Activated CD4-positive, alpha-beta T cell treated with anti-CD3 and anti-CD28 coated beads, Interleukin-2, amount 10 ng/mL, durations not matched to agents 7 days and 5 days (primary cell): ENCODE measurements at places on chromosomes 4 and X.

DNA sequence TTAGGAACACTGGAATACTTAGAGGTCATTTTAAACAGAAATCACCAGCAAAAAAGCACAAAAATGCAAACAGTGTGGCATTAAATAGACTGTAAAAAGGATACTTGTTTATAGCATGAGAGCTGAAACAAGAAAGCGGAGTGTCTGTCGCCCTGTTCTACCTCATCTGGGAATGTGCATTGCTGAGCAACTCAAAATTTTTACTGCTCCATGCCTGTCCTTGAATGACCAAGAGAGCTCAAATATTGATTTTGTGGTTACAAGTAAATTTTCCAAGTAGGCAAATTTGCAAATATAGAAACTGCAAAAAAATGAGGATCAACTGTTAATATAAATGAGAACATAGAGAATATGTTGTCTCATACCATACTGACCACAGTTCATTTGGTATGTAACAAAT is 25.5 kb downstream of the AP1AR start:
- no peaks in the 10 kb centered on the region for H3K36me3 ChIP-seq
- H3K4me3 ChIP-seq = no peak overlapping the region
- H3K27me3 ChIP-seq = no peaks in the 10 kb centered on the region
- no peak for DNase-seq
- H3K27ac ChIP-seq = no peak overlapping the region

DNA sequence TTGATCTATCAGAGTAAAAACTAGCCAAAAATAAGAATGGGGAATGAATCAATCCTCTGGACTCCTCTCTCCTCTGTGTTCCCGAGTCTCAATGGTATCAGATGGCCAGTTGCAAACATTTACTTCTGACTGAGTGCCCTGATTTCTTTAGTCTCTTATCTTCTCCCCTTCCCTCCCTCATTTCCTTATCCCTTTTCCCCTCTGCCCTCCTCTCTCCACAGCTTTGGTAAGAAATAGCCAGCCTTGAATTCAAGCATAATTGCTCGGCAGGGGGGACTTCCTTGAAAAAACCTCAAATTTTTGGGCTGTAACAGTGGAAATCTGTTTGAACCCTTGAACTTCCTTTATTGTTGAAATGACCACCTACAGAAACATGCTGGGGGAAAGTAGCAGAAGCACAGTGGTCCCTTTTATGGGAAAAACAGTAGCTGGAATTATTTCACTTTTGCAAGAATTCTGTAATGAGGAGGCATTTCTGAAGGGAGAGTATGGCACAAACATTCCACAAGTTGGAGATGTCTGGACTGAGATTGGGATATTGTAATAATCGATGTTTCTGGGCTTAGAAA is 40.3 kb downstream of the NHS start:
- no peak overlapping the region for H3K27ac ChIP-seq
- no peaks in the 10 kb centered on the region for H3K4me1 ChIP-seq
- H3K4me3 ChIP-seq = no peak overlapping the region
- no peaks in the 10 kb centered on the region for H3K27me3 ChIP-seq
- H3K36me3 ChIP-seq = no peaks in the 10 kb centered on the region

DNA sequence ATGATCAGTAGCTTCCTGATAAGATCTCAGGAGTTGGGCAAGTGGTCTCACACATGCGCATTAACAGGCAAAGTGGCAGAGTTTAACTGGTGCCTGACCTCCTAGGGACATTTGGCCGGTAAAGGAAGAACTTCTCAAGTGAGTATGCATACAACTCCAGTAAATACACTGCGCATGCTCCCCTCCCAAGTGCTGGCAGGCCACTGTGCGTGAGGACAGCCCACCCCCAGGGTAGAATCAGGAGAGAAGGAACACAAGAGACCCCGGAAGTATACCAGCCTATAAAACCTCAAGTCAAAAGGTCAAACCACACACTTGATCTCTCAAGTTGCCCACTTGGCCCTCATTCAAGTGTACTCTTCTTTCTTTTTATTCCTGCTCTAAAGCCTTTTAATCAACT is 225.5 kb upstream of the ANKRD50 start:
- H3K4me1 ChIP-seq = no peaks in the 10 kb centered on the region
- H3K27ac ChIP-seq = no peak overlapping the region
- DNase-seq = no peak

GRCh38 chr4:8910822-8911315 is 39.2 kb upstream of the HMX1 start:
- peak; percentile 3 for DNase-seq
- no peaks in the 10 kb centered on the region for H3K27me3 ChIP-seq
- H3K4me3 ChIP-seq = no peak overlapping the region
- H3K36me3 ChIP-seq = no peaks in the 10 kb centered on the region

GRCh38 chr4:133147921-133148689 is 989 bp upstream of the PCDH10 start:
- peak overlapping the region; percentile 51 for H3K27ac ChIP-seq
- H3K27me3 ChIP-seq = peaks cover 71% of the 10 kb centered on the region
- H3K4me3 ChIP-seq = peak overlapping the region; percentile 23
- no peak for DNase-seq

GRCh38 chr4:145899886-145900460 is 38.6 kb downstream of the ZNF827 start:
- no peak overlapping the region for H3K4me3 ChIP-seq
- DNase-seq = no peak
- H3K27me3 ChIP-seq = no peaks in the 10 kb centered on the region
- no peak overlapping the region for H3K27ac ChIP-seq
- H3K36me3 ChIP-seq = peaks cover 15% of the 10 kb centered on the region
- peaks cover 19% of the 10 kb centered on the region for H3K4me1 ChIP-seq

DNA sequence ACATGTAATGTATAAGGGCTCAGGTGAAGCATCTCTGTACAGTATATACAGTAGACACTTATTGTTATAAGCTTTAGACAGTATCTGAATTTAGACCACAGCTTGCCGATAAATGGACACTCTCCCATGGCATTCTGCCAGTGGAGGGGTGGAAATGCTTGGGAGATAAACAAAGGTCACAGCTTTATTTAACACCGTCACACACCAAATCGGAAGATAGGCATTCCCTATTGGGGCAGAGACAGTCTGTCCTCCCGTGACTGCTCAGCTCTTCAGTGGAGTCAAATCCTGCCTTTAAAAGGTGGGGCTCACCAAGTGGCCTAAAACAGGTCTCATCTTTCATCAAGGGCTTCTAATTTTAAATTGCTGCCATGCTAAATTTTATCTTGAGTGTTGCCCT is 178.8 kb downstream of the CAMK2D start:
- H3K27me3 ChIP-seq = no peaks in the 10 kb centered on the region
- H3K4me1 ChIP-seq = peaks cover 18% of the 10 kb centered on the region
- no peak overlapping the region for H3K27ac ChIP-seq
- H3K4me3 ChIP-seq = no peak overlapping the region
- no peak for DNase-seq

GRCh38 chrX:150845091-150845490 is 53.4 kb downstream of the CD99L2 start:
- H3K4me1 ChIP-seq = peaks cover 7% of the 10 kb centered on the region
- H3K27ac ChIP-seq = no peak overlapping the region
- no peaks in the 10 kb centered on the region for H3K27me3 ChIP-seq
- no peak for DNase-seq

GRCh38 chr4:186633844-186634243 is 78.5 kb upstream of the MTNR1A start:
- no peak overlapping the region for H3K4me3 ChIP-seq
- no peak overlapping the region for H3K27ac ChIP-seq
- no peaks in the 10 kb centered on the region for H3K27me3 ChIP-seq
- H3K4me1 ChIP-seq = no peaks in the 10 kb centered on the region
- no peaks in the 10 kb centered on the region for H3K36me3 ChIP-seq

DNA sequence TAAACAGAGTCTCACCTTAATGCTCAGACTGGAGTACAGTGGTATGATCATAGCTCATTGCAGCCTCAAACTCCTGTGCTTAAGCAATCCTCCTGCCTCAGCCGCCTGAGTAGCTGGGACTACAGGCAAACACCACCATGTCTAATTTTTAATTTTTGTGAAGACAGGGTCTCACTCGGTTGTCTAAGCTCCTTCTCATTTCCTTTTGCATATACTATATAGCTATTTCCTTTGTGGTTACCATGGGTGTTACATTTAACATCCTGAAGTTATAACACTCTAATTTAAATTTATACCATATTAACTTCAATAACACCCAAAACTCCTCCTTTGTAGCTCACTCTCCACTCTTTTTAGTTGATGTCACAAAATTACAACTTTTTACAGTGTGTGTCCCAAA is 114.3 kb downstream of the DCK start:
- H3K27me3 ChIP-seq = no peaks in the 10 kb centered on the region
- peak overlapping the region; percentile 47 for H3K27ac ChIP-seq
- no peaks in the 10 kb centered on the region for H3K36me3 ChIP-seq
- H3K4me3 ChIP-seq = no peak overlapping the region

DNA sequence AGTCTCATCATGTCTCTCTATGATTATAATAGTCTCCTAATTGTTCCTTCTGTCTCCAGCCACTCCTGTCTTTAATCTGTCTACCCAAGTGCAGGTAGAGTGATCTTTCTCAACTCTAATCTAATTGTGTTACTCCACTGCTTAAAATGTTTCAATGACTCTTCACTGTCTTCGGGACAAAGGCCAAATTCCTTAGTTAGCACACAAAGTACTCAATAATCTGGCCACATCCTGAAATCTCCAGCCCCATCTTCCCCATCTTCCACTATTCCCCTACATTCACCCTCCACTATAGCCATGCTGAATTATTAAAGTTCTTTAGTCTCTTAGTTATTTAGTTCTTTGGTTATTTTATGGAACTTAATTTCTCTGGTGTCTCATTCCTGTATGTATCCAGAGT is 353.3 kb downstream of the OPHN1 start:
- no peaks in the 10 kb centered on the region for H3K36me3 ChIP-seq
- no peak overlapping the region for H3K27ac ChIP-seq
- H3K4me1 ChIP-seq = no peaks in the 10 kb centered on the region
- DNase-seq = no peak
- no peak overlapping the region for H3K4me3 ChIP-seq

DNA sequence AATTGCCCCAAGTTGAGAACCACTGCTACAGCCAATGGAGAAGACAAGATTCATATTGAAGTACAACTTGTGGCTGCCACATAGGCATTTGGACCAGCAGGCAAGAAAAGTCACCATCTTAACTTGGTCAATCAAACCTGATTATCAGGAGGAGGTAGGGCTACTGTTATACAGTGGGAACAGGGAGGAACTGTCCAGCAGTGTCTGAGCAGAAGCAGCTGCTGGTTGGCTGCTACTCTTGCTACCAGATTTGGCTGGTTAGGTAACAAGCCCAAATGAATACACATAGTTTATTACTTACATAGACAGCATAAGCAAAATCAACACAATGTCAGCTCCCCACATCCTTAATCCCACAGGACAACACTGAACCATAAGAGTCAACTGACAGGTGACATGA is 39.4 kb downstream of the ATP1B4 start:
- H3K4me3 ChIP-seq = no peak overlapping the region
- H3K4me1 ChIP-seq = no peaks in the 10 kb centered on the region
- no peak overlapping the region for H3K27ac ChIP-seq
- DNase-seq = no peak
- H3K27me3 ChIP-seq = no peaks in the 10 kb centered on the region
- no peaks in the 10 kb centered on the region for H3K36me3 ChIP-seq

DNA sequence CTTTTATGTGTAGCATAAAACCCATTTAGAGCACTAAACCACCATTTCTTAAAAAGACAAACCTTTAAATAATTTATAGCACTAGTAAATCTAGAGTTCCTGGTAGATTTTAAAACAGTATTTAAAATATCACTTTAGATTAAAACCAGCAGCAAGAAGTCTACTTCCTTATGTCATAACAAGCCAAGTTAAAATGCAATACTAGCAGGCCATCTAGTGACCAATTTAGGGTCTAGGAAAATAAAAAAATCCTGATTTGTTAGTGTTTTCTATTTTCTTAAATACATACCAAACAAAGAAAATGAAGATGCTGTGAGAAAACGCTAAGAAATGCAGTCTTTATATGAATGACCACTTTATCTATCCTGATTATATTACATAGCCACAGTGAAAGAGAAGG is 53.9 kb downstream of the PAPSS1 start:
- H3K36me3 ChIP-seq = no peaks in the 10 kb centered on the region
- H3K27ac ChIP-seq = no peak overlapping the region
- no peaks in the 10 kb centered on the region for H3K4me1 ChIP-seq
- DNase-seq = no peak
- no peak overlapping the region for H3K4me3 ChIP-seq
- no peaks in the 10 kb centered on the region for H3K27me3 ChIP-seq

- H3K4me3 ChIP-seq = no peak overlapping the region
- H3K36me3 ChIP-seq = no peaks in the 10 kb centered on the region
- no peaks in the 10 kb centered on the region for H3K27me3 ChIP-seq
- no peak for DNase-seq
These were observed 128.4 kb upstream of the FAT1 start for GRCh38 chr4:186852073-186852420.

DNA sequence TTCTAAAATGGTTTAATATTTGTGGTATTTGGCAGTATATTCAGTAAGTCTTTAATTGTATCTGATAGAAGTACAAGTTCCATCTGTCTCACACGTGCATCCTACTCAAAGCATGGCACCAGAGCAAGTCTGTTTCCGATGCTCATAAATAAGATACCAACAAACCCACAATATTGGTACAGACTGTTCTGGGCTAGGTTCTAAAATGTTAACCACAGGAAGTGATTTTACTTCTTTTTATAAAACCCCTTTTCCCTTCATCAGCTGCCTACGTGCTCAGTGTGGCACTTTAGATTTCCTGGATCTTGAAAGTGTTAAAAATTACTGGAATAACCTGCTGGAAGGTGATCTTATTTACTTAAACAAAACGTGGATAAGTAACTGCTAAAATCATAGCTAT is 165.1 kb downstream of the CFAP299 start:
- H3K4me1 ChIP-seq = peaks cover 26% of the 10 kb centered on the region
- H3K27me3 ChIP-seq = no peaks in the 10 kb centered on the region
- peaks cover 25% of the 10 kb centered on the region for H3K36me3 ChIP-seq

- H3K36me3 ChIP-seq = no peaks in the 10 kb centered on the region
- H3K27ac ChIP-seq = no peak overlapping the region
- H3K27me3 ChIP-seq = peaks cover 2% of the 10 kb centered on the region
- no peaks in the 10 kb centered on the region for H3K4me1 ChIP-seq
- no peak for DNase-seq
- no peak overlapping the region for H3K4me3 ChIP-seq
These were observed 73.0 kb upstream of the PJA1 start for GRCh38 chrX:69238114-69238886.

- peaks cover 9% of the 10 kb centered on the region for H3K4me1 ChIP-seq
- no peak for DNase-seq
- H3K27me3 ChIP-seq = no peaks in the 10 kb centered on the region
- no peaks in the 10 kb centered on the region for H3K36me3 ChIP-seq
- no peak overlapping the region for H3K4me3 ChIP-seq
These were observed 18.3 kb upstream of the IL21 start for GRCh38 chr4:122639181-122639580.

- H3K36me3 ChIP-seq = no peaks in the 10 kb centered on the region
- H3K27ac ChIP-seq = no peak overlapping the region
- no peak overlapping the region for H3K4me3 ChIP-seq
- no peak for DNase-seq
These were observed 128.4 kb upstream of the GPC4 start for GRCh38 chrX:133543654-133544053.
